Epithelial cell of prostate (primary cell): ENCODE measurements at places on chromosomes 6 and 20.

DNA sequence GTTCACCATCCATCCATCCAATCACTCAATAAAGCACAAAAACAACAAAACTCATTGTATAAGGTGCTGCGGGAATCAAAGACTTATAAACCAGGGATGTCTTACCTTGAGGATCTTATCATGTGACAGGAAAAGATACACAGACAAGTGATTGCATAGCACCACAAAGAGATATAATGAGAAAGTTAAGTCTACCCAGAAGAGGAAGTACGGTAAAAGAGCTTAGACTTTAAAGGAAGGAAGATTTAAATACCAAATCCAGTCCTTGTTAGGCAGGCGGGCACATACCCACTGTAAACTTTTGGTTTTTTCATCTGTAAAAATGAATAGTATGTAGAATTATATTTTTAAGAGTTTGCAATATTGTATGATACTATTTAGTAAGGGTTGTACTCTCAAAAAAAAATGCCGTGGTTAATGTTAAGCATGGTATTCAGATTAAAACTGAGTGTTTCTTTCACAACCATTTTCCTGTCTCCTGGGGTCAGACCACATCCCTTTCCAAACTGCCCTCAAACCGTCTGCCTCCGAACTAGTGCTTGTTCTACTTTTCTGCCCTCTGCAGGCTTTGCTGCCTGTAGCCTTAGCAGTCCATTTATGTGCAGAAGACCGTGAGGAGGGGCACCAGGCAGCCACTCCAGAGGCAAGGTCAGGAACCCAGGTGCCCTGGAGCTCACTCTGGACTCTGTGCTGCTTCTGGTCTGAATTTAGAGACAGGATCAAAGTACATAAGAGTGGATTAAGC lies 179.5 kb upstream of the SYNDIG1 start:
- DNase-seq: no peak

DNA sequence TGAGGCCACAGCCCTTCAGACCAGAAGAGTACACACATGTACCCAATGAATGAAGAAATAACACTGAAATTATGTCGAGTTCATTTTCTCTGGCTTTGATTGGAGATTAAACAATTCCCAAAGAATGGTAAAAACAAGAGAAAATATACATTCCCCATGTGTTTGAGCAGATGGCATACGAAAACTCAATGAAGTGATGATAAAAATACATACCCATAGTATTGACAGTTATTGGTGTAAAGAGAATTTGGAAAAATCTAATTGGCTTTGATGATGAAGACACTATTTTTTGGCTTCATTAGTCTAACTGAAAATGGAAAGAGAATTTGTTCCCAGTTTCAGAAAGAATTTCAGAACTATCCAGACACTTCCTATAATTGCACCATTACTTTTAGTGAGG lies 76.6 kb upstream of the SNRPB2 start:
- no peak for DNase-seq

DNA sequence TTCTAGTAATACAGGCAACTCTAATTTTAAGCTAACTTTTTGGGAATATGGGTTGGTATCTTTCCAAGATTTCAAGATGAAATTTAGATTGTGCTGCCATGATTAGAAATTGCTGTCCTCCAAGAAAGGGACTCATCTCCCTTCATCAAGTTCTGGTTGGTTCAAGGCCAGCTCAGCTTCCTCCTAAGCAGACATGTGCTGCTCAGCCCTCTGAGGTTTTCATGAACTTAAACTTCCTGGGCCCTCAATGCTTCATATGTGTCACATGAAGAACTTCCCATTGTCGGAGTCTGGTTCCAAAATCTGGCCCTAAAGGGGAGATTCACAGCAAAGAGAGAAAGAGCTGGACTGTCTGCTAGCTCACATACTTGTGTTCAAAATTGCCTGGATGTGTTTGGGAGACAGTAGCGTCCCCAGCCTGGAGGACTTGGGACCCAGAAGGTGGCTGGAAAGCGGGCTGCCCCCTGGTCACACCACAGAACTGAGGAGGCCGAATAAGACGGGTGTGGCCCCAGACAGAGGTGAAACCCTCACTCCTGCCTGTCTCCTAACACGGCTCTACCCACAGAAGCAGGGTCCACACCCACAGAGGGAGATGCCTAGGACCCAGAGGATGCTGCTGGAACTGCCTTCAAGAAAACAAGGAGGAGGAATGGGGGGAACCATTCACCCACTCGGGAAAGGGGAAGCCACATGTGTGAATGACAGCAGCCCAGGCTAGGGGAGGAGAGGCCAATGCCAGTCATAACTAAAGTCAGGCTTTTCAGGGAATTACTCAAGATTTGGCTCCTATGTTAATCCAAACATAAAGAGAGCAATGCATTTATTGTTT lies 54.3 kb upstream of the GPR31 start:
- no peak for DNase-seq

- peak; percentile 8 for DNase-seq
Observed at GRCh38 chr20:34415079-34415478, 52.0 kb downstream of the ITCH start.

GRCh38 chr6:16697437-16698161 lies 63.7 kb downstream of the ATXN1 start:
- DNase-seq: no peak

DNA sequence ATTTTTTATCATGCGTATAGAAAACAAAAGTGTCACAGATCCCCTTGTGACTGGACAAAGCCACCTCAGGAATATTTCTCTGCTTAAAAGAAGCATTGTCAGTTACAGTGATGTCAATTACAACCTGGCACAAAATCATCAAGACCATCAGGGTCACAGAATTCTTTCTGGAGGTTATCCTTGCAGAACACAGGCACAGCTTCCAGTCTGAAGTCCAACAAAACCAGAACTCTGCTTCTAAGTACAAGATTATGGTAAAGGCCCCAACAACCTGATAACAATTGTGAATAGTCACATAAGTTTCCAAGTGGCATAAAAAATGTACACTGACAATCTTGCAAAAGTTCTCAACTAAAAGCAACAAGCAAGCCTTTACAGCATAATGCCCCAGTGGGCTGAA lies 21.0 kb downstream of the PLAGL2 start:
- DNase-seq: no peak
